ENCODE measurements at places on chromosomes 13 and 19. TPM values are rescaled to one million over a fixed set of nuclear protein-coding genes. Genes with fewer than 3 reads are reported as not detected.

The SIGLEC7 gene
- 2.0 TPM for total RNA-seq

The GRK1 gene
- total RNA-seq = 0.89 TPM

The OR4F17 gene
- total RNA-seq = not detected

The CYP4F8 gene
- not detected for total RNA-seq

The ZNF85 gene
- total RNA-seq = 26.9 TPM

The HRC gene
- total RNA-seq = 10.5 TPM

GRCh38 chr19:56637976-56638555, 4.9 kb upstream of the SMIM17 start:
- peak; percentile 72 for DNase-seq

- DNase-seq = no peak
These were observed 38.2 kb upstream of the IGSF23 start for GRCh38 chr19:44575116-44575700.

DNA sequence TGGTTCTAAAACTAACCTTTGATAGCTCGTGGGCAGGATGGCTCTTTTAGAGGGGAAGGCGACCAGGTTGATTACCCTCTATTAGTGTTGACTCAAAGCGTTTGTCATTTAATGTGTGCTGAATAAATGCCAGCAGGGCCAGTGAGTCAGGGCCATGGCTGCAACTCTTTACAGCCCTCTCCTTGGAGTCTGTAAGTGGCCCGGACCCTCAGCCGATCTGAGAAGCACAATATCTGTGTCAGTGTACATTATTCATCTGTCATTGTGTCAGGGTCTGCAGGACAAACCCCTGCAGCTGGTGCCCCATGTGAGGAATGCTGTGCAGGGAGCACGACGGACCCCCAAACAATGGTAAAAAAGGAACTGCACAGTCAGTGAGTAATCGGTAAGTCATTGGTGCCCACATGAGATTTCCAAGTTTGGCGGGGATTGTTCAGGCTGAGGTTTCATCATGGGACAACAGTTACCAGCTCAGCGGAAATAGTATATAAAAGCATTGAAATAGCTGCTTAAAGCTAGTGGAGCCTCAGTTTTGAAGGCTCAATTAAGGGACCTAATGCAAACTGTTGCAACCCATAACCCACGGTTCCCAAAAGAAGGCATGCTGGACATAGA, 139.1 kb downstream of the ZNF675 start:
- no peak for DNase-seq

GRCh38 chr19:8688930-8689329, 9.7 kb downstream of the ACTL9 start:
- DNase-seq = no peak

GRCh38 chr19:19134687-19135158, 3.6 kb downstream of the TMEM161A start:
- DNase-seq = no peak

DNA sequence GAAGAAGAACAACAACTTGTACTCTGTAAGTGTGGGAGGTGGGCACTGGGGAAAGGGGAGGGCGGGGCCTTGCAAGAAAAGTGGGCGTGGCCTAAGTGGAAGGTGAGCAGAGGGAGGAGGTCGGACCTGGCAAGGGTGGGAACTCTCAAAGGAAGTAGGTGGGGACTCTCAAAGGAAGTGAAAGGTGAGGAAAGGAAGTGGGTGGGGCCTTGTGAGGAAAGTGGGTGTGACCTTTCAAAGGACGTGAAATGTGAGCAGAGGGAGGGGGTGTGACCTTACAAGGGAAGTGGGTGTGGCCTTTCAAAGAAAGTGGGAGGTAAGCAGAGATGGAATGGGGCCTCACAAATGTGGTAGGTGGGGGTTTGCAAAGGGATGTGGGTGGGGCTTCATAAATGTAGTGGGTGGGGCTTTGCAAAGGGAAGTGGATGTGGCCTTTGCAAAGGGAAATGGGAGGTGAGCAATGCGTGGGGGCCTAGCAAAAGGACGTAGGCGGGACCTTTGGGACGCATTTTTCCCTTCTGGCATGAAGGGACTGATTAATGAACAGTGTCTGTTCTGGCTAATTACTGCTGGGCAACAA, 25.9 kb downstream of the ACSBG2 start:
- DNase-seq = no peak

DNA sequence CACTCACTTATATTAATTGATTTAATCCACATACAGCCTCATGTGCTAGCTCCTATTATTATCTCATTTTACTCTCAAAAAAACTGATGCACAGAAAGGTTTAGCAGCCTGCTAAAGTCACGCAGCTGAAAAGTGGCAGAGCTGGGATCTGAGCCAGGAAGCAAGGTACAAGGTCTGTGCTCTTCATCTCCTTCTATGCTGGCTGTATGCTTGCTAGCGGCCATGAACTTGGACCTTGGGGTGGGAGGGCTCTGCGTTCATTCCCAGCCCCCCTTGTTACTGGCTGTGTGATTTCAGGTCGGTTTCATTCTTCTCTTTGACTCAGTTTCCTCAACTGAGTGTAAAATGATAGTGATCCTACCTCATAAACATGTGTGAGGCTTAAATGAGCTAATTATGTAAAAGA, 69.8 kb downstream of the ALOX5AP start:
- no peak for DNase-seq

- no peak for DNase-seq
These were observed 2.4 kb downstream of the PAK4 start for GRCh38 chr19:39127812-39128515.

DNA sequence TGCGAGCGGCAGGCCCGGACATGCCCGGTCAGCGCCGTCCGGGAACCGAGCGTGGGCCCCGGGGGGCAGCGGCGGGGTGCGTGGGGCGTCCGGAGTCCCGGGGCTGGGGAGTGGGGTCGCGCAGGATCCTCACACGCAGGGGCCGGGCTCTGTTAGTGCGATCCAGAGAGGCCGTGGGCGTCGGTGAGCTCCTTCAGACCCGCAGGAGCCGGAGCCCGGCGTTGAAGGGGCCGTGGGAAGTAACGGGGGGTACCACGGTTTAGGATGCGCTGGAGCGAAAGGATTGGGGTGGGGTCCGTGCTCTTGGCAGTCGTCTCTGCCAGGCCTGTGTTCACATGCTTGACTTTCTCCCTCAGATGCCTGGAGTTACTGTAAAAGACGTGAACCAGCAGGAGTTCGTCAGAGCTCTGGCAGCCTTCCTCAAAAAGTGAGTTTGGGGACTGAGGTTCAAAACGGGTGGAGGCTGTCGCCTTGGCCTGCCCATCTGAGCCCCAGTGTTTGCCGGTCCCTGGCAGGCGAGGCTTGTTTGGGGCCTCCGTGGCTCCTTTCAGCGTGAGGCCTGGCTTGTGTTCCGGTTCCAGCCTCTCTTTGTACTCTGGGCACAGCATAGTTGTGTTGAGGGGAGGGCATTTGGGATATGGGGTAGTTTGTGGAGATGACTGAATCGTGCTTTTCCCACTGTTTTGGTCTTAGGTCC, 512 bp downstream of the RPS19 start:
- no peak for DNase-seq

DNA sequence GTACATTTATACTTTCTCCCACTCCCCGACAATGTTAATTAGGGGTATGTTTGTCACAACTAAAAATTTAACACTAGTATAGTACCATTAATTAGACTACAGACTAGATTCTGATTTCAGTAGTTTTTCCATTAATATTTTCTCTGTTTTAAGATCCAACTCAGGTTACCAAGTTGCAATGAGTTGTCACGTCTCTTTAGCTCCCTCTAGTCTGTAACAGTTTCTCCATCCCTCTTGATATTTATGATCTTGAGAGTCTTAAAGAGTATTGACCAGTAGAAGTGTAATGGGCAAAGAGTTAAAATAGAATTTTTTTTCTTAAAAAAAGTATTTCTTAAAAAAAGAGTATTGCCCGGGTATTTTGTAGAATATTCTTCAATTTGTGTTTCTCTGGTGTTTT, 598.1 kb downstream of the TBC1D4 start:
- DNase-seq = no peak

- no peak for DNase-seq
These were observed 121.0 kb downstream of the KCNRG start for GRCh38 chr13:50136226-50136625.

- peak; percentile 73 for DNase-seq
These were observed 569 bp upstream of the MCF2L start for GRCh38 chr13:112968380-112968909.

GRCh38 chr19:34925278-34925855, 1.3 kb upstream of the ZNF30 start:
- no peak for DNase-seq

DNA sequence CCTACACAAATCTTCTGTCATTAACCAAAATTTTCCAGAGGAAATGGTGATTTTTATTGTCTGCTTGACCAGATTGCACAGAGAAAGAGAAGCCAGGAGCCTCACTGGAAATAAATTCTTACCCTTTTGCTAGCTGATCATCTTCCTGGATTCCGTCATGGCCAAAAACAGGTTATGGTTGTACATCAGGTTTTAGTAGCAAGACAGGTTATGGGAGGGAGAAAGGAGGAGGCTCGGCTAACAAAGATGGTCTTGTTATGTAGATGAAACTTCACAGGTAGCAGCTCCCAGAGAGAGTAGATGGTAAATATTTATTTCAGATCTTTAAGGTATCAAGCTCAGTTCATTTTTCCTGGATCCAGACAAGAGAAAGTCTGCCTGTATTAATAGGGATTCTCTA, 19.7 kb upstream of the CEACAM3 start:
- DNase-seq = no peak

DNA sequence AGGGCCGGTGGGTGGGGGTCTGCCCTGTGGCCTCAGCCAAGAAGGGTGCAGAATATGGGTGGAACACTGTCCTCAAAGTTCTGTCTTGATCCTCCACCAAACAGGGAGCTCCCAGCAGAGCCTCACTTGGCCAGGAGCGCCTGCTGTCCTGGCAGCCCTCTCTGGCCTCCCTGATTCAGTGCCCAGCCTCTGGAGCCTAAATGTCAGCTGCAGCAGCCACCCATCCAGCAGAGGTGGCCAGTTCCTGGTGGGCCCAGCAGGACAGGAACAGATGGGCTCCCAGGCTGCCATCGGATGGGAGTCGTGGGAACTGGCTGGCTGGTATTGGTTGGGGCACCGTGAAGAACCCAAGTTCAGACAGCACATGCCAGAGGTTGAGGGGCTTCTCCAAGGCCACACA, 1.8 kb upstream of the USE1 start:
- no peak for DNase-seq

Data from spinal cord (tissue), 10 donors.